ENCODE measurements at places on chromosomes 16 and 17. TPM values are rescaled to one million over a fixed set of nuclear protein-coding genes. Genes with fewer than 3 reads are reported as not detected.

RHBDL1 gene
- 1.2 TPM for total RNA-seq

SULT1A1 gene
- total RNA-seq: 5.2 TPM

BCAR1 gene
- total RNA-seq: 127 TPM

CA7 gene
- total RNA-seq: not detected

SLC5A11 gene
- total RNA-seq: 0.40 TPM

CCDC144A gene
- total RNA-seq: 1.2 TPM

BEAN1 gene
- total RNA-seq: 5.3 TPM

UMOD gene
- not detected for total RNA-seq

ETV4 gene
- 65.7 TPM for total RNA-seq
